ENCODE measurements at places on chromosomes 1 and 21. TPM values are rescaled to one million over a fixed set of nuclear protein-coding genes. Genes with fewer than 3 reads are reported as not detected.

Gene ENTREP3
- 8.9 TPM for total RNA-seq

Gene OR14K1
- 0.81 TPM for total RNA-seq

Gene BARHL2
- not detected for total RNA-seq

- DNase-seq = no peak
These were observed 41.3 kb upstream of the H6PD start for GRCh38 chr1:9193233-9193625.

DNA sequence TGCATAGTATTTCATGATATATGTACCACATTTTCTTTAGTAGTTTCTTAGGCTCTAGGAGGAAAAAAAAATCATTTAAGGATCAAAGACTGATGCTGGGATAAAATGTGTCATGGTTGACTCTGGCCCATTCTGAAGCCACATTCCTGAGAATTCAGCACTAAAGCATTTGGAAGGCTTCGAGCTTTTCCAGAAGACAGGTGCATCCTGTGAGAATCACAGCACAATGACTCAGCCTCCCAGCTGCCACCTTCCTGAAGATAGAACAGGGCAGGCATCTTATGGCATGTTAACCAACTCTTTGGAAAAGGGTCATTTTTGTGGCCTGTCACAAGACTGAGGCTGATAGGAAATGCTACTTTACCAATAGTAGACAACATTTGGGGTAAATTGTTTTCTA, 359.9 kb downstream of the PCP4 start:
- DNase-seq = no peak

GRCh38 chr1:61931587-61932279, 189.5 kb downstream of the PATJ start:
- DNase-seq = no peak

- no peak for DNase-seq
These were observed 3.9 kb downstream of the PLA2G2D start for GRCh38 chr1:20115479-20115878.

DNA sequence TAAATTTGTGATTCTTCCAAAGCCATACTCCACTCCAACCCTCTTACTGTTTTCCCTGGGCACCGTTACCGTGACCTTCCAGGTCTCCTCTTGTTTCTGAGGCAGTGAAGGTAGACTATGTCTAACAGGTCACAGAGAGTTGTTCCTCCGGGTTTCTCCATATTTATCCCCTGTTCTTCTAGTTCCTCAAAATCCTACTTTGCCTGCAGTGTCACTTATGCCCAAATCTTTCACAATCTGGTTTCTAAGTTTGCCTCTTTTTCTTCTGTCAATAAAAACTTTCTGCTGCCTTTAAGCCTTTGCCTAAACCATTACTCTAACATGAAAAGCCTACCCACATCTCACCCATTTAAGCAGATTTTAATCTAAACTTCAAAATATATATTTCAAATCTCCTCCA, 87.7 kb downstream of the C4BPA start:
- no peak for DNase-seq

- no peak for DNase-seq
These were observed 119.9 kb upstream of the VAMP3 start for GRCh38 chr1:7651203-7651602.

DNA sequence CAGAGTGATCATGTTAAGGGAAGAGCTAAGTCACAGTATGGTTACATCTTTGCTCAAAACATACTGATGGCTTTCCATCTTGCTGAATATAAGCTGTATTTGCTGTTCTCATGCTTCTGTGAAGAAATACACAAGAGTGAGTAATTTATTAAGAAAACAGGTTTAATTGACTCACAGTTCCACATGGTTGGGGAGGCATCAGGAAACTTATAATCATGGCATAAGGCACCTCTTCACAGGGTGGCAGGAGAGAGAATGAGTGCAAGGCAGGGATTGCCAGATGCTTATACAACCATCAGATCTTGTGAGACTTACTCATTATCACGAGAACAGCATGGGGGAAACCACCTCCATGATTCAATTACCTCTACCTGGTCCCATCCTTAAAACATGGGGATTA, 24.4 kb upstream of the RGS5 start:
- DNase-seq = no peak

DNA sequence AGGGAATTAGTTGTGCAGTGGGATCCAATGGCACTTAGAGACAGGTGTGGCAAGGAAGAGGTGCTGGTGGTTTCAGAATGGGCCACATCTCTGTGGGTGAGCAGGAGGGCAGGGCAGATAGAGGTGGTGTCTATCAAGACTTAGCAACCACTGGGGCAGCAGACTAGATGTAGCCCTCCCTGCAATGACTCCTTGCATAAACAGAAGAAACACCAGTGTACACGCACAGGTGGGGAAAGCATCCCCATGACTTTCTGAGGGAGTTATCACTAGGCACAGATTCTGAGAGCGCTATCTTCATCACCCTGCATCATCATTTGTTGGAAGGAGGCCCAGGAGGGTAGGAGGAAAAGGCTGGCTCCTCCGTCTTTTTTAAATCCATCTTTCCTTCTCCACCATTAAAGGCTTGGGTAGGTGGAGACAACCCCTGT, 58.4 kb downstream of the PLXNA2 start:
- no peak for DNase-seq

DNA sequence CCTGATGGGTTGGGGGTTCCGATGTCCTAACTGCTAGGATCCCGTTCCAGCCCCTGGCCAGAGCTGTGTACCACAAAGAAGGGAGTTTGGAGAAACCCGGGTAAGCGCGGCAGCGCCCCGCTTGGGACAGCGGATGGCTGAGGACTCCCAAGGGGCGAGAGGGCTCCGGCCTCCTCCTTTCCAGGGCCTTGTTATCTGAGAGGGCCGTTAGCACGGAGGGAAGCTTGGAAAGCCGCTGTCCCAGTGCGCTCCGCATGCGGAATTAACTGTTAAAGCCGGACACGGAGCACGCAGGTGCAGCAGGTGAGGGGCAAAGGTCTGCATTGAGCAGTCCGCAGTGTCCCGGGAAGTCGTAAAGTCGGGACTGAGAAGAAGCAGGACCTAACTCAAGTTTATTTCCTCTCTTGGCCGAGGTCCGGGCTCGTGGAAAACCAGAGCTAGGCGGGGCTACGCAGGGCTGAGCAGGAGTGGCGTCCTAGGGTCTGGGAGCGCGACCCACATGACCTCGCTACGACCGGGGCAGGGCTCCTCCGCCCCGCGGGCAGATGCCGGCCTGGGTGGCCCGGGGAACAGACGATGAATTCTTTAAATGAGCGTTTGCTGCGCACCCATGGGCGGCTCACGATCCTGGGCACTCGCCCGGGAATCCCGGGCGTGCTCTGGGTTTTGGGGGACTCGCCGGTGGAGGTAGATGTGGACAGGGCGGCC, 4.5 kb downstream of the LHX4 start:
- DNase-seq = no peak

DNA sequence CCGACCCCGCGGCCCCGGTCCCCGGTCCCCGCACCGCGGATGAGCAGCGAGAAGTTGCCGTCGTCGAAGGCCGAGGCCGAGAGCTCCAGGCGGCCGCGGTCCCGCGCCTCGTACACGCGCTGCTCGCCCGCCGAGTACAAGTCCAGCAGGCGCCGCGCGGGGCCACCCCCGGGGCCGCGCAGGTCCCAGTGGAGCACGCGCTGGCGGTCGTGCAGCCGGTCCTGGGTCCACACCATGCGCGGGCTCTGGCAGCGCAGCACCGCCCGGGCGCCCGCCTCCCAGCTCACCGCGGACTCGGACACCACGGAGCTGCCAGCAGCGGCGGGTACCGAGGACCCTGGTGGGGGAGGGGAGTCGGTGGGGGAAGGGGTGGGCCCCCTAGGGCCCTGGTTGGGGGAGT, 2.9 kb downstream of the MXRA8 start:
- no peak for DNase-seq

GRCh38 chr1:91725618-91725988, 160.3 kb downstream of the TGFBR3 start:
- DNase-seq = no peak
